Stimulated activated CD4-positive, alpha-beta T cell treated with anti-CD3 and anti-CD28 coated beads, Interleukin-2, amount 100 ng/mL, for 48 hours (primary cell): ENCODE measurements at places on chromosomes 11 and 22.

GRCh38 chr22:47123827-47124442 lies 361.5 kb downstream of the TBC1D22A start:
- no peak for DNase-seq

DNA sequence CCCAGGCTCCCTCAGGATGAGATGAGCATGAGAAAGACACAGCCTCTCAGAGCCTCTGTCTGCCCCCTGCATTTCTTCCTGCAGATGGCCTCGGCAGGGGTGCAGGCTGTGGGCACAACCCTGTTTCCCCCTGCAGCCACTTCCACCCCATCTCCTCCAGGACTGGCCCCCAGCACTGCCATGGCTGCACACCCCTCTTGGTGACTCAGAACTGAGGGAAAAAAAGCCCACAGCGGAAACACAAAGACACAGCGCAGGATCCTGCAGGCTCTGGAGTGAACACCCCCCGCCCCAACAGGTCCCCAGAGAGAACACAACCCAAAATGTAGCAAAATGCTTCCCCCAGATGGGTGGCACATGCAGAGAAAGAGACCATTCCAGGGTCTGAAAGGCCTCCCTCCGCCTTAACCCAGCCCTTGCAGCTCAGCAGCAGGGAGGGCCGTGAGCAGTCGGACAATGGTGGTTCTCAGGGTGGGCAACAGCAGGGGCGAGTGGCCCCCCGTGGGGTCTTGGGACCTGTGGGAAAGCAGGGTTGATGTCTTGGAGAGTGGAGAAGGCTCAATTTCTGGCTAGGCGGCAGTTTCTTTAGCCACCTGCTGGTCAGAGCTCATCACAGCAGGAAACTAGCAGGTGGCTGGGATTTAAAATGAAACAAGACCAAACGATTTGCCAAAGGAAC lies 8.0 kb downstream of the TUBGCP6 start:
- DNase-seq: no peak

DNA sequence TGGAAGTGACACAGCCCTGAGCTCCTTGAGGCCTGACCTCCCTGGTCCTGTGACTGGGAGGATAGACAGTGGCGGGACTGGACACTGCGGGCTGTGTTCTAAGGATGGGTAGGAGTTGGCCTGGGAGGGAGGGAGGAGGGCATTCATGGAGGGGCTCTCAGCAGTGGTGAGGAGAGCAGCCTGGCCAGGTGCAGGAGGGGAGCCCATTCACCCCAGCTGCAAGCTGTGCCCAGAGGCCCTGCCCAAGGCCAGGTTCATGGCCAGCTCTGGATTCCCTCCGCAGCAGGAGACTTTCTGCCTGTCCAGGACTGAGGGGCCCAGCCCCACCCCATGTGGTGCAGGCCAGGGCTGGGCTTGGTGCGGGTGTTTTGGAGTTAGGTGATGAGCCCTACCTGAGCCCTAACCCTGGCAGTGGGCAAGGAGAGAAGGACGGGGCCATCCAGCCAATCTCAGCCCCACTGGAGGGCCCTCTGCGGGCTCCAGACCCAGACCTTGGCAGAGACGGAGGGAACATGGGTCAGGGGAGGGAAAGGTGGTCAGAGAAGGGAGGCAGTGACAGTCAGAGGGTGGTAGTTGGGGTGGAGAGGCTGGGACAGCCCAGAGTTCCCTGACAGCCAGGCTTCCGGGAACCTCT lies 26.8 kb downstream of the CACNA1I start:
- no peak for DNase-seq

- DNase-seq: no peak
Observed at GRCh38 chr11:62406034-62406433, 12.8 kb upstream of the SCGB1A1 start.

- no peak for DNase-seq
Observed at GRCh38 chr11:45931739-45932138, 9.3 kb downstream of the LARGE2 start.

DNA sequence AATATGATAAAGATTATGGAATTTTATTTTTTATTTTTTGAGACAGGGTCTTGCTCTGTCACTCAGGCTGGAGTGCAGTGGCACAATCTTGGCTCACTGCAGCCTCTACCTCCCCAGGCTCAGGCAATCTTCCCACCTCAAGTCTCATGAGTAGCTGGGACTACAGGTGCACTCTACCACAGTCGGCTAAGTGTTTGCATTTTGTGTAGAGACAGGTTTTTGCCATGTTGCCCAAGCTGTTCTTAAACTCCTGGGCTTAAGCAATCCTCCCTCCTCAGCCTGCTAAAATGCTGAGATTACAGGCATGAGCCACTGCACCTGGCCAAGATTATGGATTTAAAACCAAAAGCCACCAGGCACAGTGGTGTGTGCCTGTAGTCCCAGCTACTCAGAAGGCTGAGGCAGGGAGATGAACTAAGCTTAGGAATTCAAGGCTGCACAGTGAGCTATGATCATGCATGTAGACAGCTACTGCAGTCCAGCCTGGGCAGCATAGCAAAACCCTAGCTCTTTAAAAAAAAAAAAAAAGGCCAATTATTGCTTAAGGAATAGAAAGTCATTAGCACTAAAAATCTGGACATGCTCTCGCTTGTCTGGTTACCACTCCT lies 20.2 kb upstream of the CCND1 start:
- DNase-seq: no peak

DNA sequence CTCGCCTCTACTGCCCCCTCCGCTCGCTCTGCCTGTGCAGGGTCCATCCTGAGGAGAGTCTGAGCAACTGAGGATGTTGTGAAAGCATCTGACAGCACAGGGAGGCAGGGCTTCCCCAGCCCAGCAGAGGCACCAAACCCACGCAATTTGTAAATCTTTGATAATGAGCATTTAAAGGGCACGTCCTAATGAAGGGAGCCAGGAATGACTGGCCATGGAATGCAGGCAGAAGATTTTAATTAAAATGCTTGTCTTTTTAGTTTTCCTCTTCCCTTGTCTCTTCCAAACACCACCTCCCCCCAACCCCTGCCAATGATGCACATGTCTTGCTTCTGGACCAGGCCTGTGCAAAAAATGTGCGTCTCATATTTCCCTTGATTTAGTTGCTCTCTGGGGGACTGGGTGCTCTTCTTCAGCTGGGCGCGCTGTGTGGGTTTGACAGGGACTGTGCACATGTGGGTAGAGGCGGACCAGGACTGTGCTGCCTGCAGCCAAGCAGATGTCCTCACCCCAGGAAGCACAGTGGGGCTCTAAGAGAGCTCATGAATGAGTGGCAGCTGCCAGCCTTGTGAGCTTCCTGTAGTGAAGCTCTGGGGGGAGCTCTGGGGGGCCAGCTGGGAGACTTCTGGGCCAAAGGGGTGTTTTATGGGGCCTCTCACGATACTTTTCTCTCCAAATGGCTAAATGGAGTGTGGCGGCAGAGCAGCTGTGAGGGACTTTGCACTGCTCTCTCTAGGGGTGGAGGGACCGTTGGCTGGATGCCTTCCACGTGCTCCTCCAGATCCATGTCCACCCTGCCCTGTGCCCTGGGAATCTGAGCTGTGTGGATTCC lies 273.5 kb downstream of the ST3GAL4 start:
- no peak for DNase-seq

DNA sequence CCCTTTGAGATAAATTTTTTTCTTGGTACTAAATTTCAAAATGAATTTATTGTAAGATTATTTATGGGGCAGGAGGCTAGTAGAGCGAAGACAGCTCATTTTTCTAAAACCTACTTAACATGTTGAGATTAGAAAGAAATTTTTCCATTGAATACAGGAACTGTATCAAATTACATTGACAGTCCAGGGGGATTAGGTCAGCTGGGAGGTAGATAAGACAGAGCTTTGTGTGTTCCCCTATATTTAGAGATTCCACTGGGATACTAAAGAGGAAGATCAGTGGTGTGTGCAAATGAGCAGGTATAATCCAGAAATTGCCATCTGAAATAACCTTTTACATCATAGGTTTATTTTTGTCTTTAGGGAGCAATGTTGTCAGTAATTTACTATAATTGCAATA lies 32.1 kb downstream of the ENDOD1 start:
- DNase-seq: no peak

DNA sequence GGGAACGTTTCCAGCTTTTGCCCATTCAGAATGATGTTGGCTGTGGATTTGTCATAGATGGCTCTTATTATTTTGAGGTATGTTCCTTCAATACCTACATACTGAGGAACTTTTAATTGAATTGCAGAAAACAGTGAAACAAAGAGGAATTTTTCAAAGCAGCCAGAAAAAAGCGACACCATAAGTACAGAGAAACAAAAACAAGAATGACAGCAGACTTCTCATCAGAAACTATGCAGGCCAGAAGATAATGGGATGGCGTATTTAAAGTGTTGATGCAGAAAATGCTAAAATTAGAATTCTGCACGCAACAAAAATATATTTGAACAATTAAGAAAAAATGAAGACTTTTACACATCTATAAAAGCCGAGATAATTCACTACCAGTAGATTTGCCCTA lies 95.4 kb upstream of the TIMP3 start:
- no peak for DNase-seq

GRCh38 chr11:118910309-118911112 lies 15.2 kb downstream of the BCL9L start:
- no peak for DNase-seq
